IMR-90 (cell line): ENCODE measurements at places on chromosomes 1 and 21. TPM values are rescaled to one million over a fixed set of nuclear protein-coding genes. Genes with fewer than 3 reads are reported as not detected.

BMP8A gene
- not detected in 2 replicates for polyA plus RNA-seq

GRCh38 chr21:38823737-38824123 lies 18.0 kb downstream of the ETS2 start:
- DNase-seq = no peak

LCE6A gene
- polyA plus RNA-seq = not detected in 2 replicates

DNA sequence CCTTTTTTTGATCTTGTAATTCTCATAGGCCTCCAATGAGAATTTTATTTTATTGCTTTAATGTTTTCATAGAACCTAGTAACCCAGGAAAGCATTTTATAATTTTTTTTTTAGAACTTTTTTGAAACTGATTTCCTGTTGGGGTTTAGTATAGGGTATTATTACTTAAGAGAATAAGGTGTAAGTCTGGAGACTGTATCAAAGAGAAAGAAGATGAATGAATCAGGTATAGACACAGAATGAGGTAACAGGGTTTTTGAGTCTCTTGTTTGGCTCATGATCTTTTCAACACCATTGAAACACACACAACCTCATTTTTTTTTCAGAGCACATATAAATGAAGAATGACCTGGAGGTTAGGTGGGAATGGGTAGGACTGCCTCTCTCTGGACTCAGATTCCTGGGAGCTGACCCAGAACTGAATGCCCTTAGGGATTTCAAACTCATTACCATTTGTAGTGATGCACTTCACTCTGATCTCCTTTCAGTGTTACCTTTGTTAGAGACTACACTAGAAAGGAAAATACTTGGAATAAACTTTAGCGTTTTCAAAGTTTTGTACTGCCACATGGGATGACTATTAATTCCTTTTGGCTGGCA lies 51.0 kb downstream of the EPB41 start:
- no peak for DNase-seq

DNA sequence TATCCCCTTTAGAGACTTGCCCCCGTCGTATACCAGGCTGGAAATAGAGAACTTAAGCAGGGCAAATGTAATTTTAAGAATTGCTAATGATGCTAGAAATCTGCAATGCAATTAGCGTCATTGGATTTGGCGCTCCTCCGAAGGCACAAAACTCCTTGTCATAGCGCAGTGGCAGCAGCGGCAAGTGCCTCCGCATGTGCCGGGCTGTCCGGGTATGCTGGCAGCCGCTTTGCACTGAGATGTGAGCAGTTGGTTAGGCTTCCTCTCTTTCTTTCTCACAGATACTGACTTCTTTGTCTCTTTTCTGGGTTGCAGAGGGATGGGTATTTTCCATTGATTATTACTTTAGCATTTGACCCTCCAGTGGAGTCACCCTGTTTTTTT lies 193.4 kb upstream of the LMO4 start:
- DNase-seq = no peak

TEX38 gene
- not detected in 2 replicates for polyA plus RNA-seq

- no peak for DNase-seq
Measured at GRCh38 chr1:19617376-19617775, 26.7 kb upstream of the NBL1 start.

- no peak for DNase-seq
Measured at GRCh38 chr1:89615676-89616598, 17.0 kb upstream of the LRRC8C start.

- no peak for DNase-seq
Measured at GRCh38 chr1:107943694-107944093, 21.3 kb downstream of the VAV3 start.

KRTAP21-1 gene
- polyA plus RNA-seq = not detected in 2 replicates

AMY2B gene
- polyA plus RNA-seq = 0.92 and 1.7 TPM in 2 replicates

GRCh38 chr1:203559523-203559922 lies 65.6 kb downstream of the OPTC start:
- peak; percentile 87 for DNase-seq

DNMT3L gene
- polyA plus RNA-seq = not detected in 2 replicates

DNA sequence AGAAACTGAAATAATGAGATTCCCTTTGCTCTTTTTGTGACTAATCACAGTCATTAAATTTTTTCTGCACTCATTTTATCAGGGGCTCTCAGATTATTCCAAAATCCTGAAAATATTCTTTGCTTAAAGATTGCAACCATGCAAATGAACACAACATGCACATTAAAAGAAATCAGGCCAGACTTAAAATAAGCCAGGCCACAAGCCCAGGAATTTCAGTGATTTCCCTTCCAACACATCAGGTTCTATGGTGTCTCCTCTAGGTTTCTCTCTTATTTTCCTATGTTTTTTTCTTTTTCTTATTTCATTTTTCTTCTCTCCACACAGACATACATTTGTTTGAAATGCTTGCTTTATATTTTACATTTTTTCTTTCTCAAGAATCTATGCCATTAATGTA lies 65.3 kb downstream of the NIBAN1 start:
- DNase-seq = no peak

PTAFR gene
- polyA plus RNA-seq = 0.17 and 0.30 TPM in 2 replicates

- no peak for DNase-seq
Measured at GRCh38 chr1:220700556-220701179, 10.5 kb downstream of the C1orf115 start.

SMCP gene
- not detected in 2 replicates for polyA plus RNA-seq

DNA sequence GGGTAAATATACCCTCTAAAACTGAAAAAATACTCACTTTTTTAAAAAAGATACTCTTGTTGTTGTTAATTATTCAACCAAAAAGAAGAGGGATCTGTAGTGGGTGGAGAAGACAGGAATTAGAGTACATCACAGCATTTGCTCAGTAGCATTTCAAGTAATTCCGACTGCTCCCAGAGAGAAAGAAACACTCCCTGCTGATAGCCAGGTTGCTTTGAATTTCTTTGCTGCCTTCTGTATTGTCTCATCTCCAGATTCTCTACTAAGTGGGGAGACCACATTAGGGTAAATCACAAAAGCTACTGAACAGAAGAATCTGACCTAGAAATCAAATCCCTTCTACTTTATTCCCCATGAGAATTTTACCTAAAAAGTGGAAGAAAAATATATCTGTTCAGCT lies 661.1 kb downstream of the BRINP3 start:
- no peak for DNase-seq

CR2 gene
- not detected in 2 replicates for polyA plus RNA-seq

TRIM67 gene
- not detected in 2 replicates for polyA plus RNA-seq

DNA sequence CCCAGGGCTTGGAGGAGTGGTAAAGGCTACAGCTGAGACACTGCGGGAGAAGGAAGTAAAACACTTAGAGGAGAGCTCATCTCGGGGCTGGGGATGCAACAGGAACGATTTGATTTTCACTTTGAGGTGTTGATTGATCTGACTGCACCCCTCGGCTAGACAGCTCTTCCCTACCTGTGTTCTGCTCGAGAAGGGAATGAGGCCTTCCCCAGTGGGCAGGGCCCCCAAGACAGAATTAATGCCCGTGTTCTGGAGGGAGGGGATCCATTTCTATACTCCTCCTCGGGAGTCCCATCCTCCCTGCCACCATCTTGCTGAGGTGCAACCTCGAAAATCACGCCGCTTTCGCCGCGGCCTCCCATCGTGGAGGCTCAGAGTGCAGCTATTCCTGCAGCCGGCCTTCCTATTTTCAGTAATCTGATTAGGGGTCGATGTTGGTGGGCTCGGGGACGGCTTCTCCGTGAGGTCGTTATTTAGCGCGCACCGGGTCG lies 2.4 kb downstream of the ATP2B4 start:
- no peak for DNase-seq

DNA sequence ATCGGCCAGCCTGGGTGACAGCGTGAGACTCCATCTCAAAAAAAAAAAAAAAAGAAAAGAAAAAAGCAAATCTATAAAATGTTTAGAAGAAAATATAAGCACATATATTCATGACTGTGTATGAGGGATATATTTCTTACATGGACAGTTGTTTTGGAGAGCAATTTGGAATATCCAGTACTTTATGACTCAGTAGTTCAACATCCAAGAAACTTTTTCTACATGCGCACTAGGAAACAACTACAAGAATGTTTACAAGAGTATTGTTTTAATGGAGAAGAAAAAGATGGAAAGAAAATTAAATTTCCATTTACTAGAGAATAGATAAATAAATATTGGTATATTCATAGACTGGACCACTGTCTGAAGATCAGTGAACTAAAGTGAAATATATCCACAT lies 77.5 kb downstream of the MAST2 start:
- DNase-seq = peak; percentile 75

DNA sequence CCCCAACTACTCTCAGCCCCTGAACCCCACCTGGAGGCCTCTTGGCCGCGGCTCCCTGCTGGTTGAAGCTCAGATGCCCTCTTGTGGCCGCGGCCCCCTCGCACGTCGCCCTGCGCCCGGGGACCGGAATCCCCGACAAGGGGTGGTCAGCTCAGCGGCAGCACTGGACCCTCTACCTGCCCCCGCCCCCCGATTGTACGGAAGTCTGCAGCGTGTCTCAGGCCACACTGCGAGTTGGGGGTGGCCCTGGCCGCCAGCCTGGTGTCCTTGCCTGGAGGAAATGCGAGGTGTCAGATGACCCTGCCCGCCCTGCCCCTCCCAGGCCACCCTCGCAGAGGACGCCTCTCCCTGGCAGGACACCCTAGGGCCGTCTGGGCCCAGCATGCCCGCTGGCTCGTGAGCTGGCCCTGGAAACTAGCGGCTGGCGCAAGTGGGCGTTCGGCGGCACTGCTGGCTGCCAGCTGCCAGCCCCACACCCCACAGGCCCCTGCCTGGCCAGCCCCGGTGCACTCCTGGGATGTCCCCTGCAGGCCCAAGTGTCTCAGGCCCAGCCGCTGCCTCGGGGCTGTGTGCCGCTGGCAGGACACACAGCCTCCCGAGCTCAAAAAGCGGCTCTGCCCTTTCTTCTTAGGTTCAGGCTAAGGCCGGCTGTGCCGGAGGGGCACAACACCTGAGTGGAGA lies 60.8 kb downstream of the EDN2 start:
- no peak for DNase-seq

DNA sequence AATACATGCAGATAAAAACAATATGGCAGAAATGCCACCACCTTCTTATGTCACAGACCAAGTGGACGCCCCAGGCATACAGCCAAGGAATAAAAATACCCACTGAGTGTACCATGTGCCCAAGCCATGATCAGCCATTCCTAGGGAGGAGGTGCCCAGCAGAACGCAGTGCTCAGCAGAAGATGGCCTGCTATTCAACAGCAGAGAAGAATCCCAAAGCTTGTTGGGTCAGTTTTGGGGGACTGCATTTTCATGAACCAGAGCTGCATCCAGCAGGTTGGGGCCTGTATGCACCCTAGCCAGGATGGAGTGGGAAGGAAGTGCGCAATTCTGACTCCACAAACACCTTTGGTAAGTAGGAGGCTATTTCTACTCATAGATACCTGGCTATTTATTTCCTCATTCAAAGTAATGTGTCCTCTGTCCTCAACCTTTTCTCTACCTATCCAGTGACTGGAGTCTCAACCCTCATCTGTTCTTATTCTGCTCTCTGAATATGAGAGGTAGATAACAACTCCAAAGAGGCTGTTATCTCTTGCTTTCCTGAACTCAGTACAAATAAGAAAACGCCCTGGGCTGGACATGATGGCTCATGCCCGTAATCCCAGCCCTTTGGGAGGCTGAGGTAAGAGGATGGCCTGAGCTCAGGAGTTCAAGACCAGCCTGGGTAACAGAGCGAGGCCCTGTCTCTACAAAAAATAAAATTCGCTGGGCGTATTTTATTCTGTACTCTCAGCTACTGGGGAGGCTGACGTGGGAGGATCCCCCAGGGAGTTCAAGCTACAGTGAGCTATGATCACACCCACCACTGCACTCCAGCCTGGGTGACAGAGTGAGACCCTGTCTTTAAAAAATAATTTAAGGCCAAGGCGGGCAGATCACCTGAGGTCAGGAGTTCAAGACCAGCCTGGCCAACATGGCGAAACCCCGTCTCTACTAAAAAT lies 2.5 kb upstream of the PLEKHM2 start:
- DNase-seq = no peak

DNA sequence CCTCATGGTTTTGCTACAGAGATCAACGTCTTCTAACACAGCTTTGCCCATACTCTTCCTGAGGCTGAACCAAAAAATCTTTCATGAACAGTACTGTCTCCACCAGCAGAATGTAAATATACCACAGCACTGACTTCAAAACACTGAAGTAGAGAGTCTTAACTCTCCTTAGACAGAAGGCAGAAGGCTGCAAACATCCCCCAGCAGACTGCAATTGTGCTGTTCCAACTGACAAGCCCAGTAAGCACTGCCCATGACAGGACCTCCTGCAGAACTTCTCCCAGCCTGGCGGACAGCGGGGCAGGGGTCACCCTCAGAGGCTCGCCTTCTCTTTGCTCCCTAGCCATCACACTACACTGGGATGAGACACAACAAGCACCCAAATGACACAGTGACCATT lies 218.7 kb downstream of the RERE start:
- peak; percentile 35 for DNase-seq

DNA sequence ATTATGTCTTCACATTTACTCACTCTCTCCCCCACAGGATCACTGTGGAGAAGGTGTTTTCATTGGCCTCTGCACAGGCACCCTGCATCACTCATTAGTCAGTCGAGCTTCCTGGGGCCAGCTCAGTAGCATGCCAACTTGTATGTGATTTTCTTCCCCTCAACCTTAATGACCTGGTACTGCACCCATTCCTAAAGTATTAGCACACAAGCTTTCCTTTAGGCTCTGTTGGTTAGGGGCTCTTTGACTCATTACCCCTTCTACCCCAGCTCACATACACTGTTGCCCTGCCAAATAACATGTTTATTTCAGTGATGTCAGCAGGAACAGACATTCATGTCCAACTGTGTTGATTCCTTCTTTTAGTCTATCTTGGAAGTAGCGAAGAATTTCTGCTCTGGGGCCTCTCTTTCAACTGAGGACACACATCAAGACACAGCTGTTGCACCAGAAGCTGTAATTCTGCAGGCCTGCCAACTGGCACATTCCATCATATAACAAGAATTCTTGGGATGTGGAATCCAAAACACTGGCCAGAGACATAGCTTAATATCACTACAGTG lies 603.5 kb upstream of the ADAMTS5 start:
- DNase-seq = peak; percentile 94

- no peak for DNase-seq
Measured at GRCh38 chr1:61585714-61586113, 139.2 kb downstream of the TM2D1 start.

DNA sequence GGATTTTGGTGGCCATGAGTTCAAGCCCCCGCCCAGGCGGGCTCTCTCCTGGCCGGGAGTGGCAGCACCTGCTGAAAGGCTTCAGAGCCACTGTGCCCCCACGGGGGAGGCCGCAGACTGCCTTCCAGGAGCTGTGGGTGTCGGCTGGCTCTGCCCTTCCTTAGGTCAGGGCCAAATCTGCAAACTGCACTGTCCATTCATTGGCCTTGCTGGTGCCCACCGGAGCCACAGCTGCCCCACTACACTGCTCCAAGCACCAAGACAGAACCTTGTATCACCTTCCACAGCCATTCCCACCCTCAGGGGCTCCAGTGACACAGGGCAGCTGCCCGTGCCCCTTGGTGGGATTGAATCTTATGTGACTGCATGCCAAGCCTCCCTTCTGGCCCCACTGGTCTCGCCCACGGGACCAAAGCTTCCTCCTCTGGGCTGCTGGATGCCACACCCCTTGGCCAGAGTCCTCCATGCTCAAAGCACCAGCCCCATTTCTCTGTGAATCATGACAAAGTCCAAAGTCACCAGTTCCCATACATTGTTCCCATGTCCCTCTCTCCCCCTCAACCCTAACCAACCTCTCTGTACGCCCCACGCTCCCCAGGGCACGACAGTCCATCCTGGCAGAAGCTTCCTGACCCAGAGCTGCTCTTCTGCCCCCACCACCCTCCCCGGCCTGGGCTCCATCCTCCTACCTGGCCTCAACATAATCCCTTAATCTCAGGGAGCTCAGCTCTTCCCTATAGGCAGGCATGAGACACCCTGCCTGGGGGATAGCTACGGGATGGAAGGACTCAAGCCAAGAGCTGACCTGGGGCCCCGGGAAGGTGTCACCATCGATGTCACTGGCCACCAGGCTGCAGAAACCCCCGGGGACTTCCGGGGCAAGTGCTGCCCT lies 20.9 kb upstream of the GPR153 start:
- DNase-seq = no peak

CFAP74 gene
- polyA plus RNA-seq = not detected in 2 replicates
